Cerebellar nuclear complex (tissue), 1 donor: ENCODE measurements at places on chromosomes 2 and 18.

- DNase-seq: no peak
Observed at GRCh38 chr2:216632346-216632951, 771 bp upstream of the IGFBP2 start.

- no peak for DNase-seq
Observed at GRCh38 chr2:45323344-45323743, 287.7 kb downstream of the SRBD1 start.

- DNase-seq: no peak
Observed at GRCh38 chr18:10896851-10897250, 252.5 kb downstream of the PIEZO2 start.

DNA sequence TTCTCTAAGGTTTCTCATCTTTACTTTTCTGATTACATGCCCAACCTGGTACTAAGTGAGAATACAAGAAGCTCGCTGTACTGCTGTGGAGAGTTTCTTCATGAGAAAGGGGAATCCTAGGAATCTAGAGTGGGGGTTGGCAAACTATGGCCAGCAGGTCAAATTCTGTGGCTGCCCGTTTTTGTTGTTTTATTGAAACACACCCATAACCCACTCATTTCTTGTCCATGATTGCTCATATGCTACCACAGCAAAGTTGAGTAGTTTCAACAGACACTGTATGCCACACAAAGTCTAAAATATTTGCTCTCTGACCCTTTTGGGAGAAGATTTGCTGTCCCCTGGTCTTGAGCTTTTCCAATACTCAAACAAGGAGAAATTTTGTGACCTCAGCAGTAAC is 58.8 kb downstream of the C2orf74 start:
- no peak for DNase-seq

GRCh38 chr2:62956651-62957050 is 94.0 kb upstream of the OTX1 start:
- DNase-seq: peak; percentile 45

- DNase-seq: no peak
Observed at GRCh38 chr18:64379662-64380061, 230.8 kb upstream of the LINC00305 start.

GRCh38 chr18:74282755-74283554 is 8.8 kb downstream of the CYB5A start:
- DNase-seq: no peak

DNA sequence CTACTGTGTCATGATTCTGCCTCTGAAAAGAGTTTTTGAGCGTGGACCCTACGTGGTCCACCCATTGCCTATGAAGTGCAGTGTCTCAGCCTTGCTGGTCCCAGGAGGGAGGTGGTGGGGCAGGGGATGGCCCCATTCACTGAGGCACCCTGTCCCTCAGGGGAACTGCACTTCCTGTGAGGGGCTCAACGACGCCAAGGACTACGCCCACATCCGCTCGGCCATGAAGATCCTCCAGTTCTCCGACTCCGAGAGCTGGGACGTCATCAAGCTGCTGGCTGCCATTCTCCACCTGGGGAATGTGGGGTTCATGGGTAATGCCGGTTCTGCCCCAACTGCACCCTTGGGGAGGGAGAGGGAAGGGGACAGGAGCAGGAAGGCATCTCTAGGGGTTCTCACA is 42.5 kb downstream of the MYO7B start:
- no peak for DNase-seq

- no peak for DNase-seq
Observed at GRCh38 chr18:75143851-75144250, 65.1 kb downstream of the PTGR3 start.

DNA sequence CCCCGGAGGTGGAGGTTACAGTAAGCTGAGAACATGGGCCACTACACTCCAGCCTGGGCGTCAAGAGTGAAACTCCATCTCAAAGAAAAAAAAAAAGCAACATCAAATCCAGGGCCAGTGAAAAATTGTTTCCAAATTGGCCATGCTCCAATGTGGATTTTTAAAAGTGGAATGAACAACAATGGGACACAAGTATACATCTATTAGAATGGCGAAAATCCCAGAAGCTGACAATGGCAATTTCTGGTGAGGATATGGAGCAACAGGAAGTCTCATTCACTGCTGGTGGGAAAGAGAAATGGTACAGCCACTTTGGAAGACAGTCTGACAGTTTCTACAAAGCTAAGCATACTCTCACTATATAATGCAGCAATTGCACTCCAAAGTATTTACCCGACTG is 161.4 kb downstream of the UXS1 start:
- DNase-seq: no peak
